Activated naive CD4-positive, alpha-beta T cell treated with Interleukin-2 at 50 U/mL for 16 hours (primary cell): ENCODE measurements at places on chromosomes 13 and 19.

DNA sequence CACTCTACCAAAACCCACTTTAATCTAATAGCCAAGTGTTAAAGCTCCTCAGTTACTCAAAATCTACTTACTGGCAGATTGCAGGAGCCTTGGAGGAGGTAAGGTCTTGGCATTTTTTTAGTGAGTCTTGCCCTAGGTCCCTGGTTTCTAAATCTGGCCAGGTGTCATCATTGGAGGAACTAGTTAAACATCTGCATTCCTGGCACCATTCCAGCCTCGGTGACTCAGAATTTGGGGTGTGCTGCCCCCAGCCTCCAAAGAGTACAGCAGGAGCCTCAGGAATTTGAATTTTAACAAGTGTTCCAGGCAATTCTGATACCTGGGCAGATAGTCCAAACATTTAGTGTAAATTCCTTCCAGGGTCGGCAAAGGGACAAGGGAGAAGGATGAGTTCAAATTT lies 37.4 kb downstream of the KLF5 start:
- DNase-seq, result no peak

- no peak for DNase-seq
These were observed 173.9 kb downstream of the FLT1 start for GRCh38 chr13:28320884-28321574.

DNA sequence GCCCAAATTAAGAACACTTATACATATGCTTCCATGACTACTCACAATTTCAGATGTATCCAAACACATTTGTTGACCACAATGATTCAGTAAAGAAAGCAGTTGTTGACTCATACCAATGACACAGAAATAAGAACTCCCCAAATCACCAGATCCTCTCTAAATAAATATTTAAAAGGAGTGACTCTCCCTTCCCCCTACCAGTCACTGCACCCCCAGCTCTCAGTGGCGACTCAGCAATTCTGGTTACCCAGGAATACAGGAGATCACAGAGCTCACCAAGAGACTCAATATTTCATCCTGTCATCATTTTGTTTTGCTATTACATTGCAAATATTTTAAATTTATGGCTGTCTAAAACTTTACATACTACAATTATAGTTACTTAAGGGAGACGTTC lies 131.5 kb downstream of the RGCC start:
- peak; percentile 43 for DNase-seq

- no peak for DNase-seq
These were observed 55.1 kb downstream of the DIAPH3 start for GRCh38 chr13:60108589-60108988.

- no peak for DNase-seq
These were observed 12.7 kb downstream of the EHD2 start for GRCh38 chr19:47725759-47726401.

DNA sequence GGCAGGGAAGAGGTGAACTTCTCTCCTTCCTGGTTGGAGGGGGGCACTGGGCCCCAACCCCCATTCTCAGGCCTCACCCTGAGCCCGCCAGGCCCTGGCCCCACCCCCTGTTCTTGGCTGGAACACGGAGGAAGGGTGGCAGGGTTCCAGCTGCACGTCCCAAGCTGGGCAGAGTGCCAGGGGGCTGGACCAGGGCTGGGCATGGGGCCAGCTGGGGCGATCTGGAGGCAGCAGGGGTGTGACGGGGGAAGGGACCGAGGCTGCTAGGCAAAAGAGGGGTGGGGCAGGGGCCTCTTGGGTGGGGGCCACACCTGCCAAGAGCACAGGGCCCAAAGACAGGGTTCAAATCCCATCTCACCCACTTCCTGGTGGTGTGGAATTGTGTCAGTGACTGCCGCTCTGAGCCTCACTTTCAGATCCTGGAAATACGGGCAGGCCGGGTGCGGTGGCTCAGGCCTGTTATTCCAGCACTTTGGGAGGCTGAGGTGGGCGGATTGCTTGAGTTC lies 2.2 kb downstream of the HIF3A start:
- no peak for DNase-seq

GRCh38 chr13:30334663-30335386 lies 27.5 kb upstream of the KATNAL1 start:
- DNase-seq, result no peak

DNA sequence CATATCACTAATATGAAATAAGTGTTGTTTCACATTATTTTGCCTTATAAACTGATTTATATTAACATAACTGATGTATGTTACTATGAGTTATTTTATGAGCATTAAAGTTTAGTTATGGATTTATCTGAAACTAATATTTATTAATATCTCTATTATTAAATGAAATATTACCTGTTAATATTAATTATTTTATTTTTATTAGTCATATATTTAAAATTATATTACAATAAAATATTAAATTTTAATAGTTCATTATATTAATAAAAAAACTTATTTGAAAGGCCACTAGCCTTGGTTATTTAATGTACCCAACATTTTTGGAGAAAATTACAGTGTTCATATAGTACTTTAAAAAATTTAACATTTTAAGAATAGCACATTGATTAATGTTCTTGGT lies 1643.4 kb upstream of the MIR17HG start:
- no peak for DNase-seq

- peak; percentile 95 for DNase-seq
These were observed 3.4 kb downstream of the TPGS1 start for GRCh38 chr19:510606-511100.

- peak; percentile 39 for DNase-seq
These were observed 8.3 kb downstream of the TEKTIP1 start for GRCh38 chr19:3547301-3547731.

DNA sequence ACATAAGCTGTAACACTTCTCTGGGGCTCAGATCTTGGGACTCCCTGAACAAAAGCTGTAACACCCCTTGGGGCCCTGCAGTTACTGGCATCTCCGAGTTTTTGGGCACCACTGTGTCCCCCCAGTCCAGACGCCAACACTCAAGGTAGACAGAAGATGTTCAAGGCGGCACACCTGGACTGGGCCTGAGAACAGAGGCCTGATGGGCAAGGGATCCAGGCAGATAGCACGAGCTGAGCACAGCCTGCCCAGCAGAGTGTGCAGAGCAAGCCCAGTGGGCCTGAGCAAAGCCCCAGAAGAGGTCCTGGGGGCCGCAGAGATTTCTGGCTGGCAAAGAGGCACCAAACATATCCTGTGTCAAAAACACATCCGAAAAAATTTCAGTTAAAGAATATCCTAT lies 1163.3 kb upstream of the PRR20A start:
- no peak for DNase-seq

GRCh38 chr19:13054626-13055212 lies 47.9 kb downstream of the LYL1 start:
- DNase-seq, result no peak
